ENCODE measurements at places on chromosomes 5 and 9. TPM values are rescaled to one million over a fixed set of nuclear protein-coding genes. Genes with fewer than 3 reads are reported as not detected.
A peak's percentile ranks its signal among the peaks of the same experiment; 100 is the strongest.

The FKBP15 gene
- polyA plus RNA-seq, result 17.7 TPM

GRCh38 chr5:134288610-134289009, 62.7 kb upstream of the PPP2CA start:
- no peaks in the 10 kb centered on the region for H3K27me3 ChIP-seq
- H3K36me3 ChIP-seq, result no peaks in the 10 kb centered on the region
- no peaks in the 10 kb centered on the region for H3K4me1 ChIP-seq
- no peak overlapping the region for H3K4me3 ChIP-seq
- no peak for DNase-seq

- peak; percentile 30 for DNase-seq
- peaks cover 52% of the 10 kb centered on the region for H3K4me1 ChIP-seq
- H3K27ac ChIP-seq, result no peak overlapping the region
- H3K27me3 ChIP-seq, result no peaks in the 10 kb centered on the region
- H3K36me3 ChIP-seq, result peaks cover 31% of the 10 kb centered on the region
Observed at GRCh38 chr9:132350861-132351315, 3.9 kb downstream of the SETX start.

DNA sequence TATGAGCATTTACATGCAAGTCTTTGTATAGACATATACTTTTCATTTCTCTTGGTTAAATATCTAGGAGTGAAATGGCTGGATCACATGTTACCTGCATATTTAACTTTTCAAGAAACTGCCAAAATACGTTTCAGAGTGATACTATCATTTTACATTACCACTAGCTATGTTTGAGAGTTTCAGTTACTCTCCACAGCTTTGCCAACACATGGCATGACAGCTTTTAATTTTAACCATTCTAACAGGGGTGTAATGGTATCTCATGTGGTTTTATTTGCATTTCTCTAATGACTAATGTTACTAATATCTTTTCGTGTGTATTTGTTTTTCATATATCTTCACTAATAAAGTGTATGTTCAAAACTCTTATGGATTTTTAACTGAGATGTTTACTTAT, 99.8 kb downstream of the DTWD2 start:
- DNase-seq, result no peak
- H3K36me3 ChIP-seq, result no peaks in the 10 kb centered on the region
- no peak overlapping the region for H3K27ac ChIP-seq
- no peaks in the 10 kb centered on the region for H3K27me3 ChIP-seq

DNA sequence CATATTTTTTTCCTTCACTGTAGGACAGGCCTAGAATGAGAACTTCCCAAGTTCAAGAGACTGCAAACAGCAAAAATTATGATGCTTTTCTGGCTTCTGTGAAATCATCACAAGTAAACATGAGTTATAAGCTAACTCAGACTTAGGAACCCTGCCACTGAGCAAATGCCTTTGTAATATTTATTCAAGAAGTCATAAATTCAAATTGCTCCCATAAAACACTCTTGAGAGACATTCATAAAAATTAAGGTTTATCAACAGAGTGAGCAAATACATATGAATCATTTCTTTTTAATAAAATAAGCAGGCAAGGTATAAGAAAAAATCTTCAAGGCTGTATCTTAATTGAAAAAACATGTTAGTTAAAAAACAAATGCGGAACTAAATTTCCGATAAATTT, 124.2 kb downstream of the GNA14 start:
- H3K4me1 ChIP-seq, result no peaks in the 10 kb centered on the region
- no peak overlapping the region for H3K4me3 ChIP-seq
- DNase-seq, result no peak
- no peaks in the 10 kb centered on the region for H3K27me3 ChIP-seq

Data from CD8-positive, alpha-beta memory T cell (primary cell).